ENCODE measurements at places on chromosomes 5 and 9.

DNA sequence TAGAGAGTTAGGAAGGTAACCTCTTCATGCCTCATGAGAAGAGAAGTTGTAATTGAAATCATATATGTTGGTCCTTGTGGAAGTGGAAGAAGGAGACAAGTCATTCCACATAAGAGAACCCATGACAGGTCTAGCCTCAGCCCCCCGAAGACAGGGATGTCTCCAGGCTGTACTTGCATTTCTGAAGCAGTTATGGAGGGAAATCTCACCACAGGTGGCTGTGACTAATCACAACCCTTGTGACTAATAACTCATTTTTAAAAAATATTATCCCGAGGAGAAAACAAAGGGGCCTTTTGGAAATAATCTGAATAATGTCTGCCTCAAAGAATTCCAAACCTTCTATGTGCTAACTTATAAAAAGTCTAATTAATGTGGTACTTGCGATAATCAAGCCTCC is 262.1 kb upstream of the RPS23 start:
- DNase-seq, result no peak

GRCh38 chr5:157548513-157549282 is 26.9 kb downstream of the ADAM19 start:
- peak; percentile 92 for DNase-seq

- DNase-seq, result no peak
Measured at GRCh38 chr9:135582541-135582940, 21.0 kb downstream of the PAEP start.

DNA sequence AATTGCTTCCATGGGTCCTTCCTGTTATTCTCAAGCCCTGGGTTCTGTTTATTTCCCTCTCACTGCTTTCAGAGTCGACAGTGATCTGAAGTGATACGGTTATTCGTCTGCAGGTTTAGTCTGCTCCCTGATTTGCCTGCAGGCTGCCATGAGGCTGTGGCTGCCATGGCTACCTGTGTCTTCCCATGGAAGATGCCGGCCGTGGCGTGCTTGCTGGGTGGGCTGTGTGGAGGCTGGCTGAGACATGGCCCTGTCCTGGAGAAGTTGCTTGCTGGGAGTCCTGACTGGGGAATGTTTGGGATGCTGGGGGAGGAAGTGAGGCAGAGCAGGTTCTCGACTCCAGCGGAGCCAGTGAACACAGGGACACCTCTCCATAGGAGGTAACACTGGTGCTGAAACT is 104.1 kb upstream of the TBC1D2 start:
- no peak for DNase-seq

GRCh38 chr5:10138395-10139057 is 111.2 kb downstream of the ATPSCKMT start:
- DNase-seq, result no peak

- peak; percentile 35 for DNase-seq
Measured at GRCh38 chr5:980966-981365, 27.6 kb upstream of the NKD2 start.

DNA sequence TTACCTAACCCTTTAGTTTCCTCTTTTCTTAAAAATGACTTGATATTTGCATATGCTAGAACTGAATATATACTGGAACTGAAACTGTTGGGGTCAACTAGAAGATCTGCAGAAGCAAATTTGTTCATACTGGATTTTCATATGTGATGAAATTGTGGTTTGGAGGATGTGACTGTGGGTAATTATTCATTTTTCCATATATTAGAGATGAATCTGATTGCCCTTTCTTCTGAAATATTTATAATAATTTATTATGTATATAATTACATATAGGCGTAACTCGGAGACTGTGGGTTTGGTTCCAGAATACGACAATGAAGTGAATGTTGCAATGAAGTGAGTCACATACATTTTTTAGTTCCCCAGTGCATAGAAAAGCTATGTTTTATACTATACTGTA is 149.1 kb downstream of the ATP10B start:
- peak; percentile 11 for DNase-seq

GRCh38 chr5:83470526-83471404 is 779 bp upstream of the VCAN start:
- DNase-seq, result peak; percentile 21

- no peak for DNase-seq
Measured at GRCh38 chr5:154346427-154346826, 99.4 kb upstream of the SAP30L start.

DNA sequence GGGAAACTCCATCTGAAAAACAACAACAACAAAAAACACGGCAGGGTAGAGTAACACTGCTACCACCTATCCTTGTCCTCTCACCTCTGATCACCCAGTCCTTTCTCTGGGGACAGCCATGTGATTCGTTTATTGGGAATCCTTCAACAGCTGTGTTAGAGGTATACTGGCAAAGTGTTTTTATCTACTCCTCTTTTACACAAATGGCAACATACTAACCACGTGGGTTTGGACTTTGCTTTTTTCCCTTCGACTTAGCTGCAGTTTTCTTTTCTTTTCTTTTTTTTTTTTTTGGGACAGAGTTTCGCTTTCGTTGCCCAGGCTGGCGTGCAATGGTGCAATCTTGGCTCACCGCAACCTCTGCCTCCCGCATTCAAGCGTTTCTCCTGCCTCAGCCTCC is 11.2 kb upstream of the SET start:
- no peak for DNase-seq

GRCh38 chr9:25709941-25710340 is 31.7 kb upstream of the TUSC1 start:
- DNase-seq, result no peak

DNA sequence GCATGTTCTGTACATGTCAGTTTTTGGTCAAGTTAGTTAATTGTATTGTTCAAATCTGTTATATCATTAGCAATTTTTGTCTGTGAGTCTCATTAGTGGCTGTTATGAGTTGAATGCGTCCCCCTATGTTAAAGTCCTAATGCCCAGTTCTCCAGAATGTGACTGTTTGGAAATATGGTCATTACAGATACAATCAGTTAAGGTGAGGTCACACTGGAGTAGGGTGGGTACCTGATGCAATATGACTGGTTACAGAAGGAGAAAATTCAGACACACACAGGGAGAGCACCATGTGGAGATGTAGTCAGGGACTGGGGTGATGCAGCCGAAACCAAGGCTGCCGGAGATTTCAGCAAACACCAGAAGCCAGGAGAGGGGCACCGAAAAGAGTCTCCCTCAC is 15.1 kb downstream of the NMRK1 start:
- no peak for DNase-seq

DNA sequence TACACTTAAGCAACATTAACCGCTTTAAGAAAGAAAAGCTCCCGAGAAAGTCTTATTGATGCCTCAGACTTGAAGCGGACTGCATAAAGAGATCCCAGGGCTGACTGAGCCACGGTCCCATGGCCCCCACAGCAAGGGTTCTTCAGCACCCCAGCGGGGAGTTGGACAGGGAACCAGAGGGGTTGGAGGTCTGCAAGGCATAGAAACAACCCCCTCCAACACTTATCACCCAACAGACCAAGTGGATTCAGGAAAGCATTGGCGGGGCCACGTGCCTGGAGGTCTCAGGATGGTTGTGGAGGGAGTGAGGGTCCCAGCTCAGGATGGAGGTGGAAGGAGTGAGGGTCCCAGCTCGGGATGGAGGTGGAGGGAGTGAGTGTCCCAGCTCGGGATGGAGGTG is 143.7 kb upstream of the IRX2 start:
- DNase-seq, result no peak

DNA sequence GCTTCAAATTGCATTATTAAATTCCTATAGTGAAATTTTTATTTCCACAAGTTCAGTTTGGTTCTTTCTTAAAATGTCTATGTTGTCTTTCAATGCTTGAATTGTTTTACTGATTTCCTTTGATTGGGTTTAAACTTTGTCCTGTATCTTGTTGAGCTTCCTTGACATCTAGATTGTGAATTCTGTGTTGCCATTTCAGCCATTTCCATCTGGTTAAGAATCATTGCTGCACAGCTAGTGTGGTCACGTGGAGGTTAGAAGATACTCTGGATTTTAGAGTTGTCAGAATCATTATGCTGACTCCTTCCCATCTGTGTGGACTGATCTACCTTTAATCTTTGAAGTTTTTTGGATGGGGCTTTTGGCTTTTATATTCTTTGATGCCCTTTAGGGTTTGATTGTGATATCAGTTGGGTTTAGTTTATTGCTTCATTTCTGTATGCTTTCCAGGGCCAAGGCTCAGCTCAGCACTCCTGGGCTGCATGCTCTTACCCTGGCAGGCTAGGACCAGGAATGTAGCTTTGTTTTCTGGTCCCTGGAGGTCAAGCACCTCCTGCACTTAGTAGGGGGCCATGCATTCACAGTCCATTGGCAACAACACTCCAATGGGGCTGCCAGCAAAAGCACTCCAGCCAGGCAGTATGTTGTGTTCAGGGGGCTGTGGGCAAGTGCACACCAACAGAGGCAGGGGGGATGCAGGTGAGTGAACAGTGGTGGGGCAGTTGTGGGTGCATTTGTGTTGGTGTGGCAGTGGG is 141.4 kb downstream of the PRR16 start:
- DNase-seq, result peak; percentile 46

- DNase-seq, result no peak
Measured at GRCh38 chr5:179912951-179913350, 5.3 kb upstream of the TBC1D9B start.

DNA sequence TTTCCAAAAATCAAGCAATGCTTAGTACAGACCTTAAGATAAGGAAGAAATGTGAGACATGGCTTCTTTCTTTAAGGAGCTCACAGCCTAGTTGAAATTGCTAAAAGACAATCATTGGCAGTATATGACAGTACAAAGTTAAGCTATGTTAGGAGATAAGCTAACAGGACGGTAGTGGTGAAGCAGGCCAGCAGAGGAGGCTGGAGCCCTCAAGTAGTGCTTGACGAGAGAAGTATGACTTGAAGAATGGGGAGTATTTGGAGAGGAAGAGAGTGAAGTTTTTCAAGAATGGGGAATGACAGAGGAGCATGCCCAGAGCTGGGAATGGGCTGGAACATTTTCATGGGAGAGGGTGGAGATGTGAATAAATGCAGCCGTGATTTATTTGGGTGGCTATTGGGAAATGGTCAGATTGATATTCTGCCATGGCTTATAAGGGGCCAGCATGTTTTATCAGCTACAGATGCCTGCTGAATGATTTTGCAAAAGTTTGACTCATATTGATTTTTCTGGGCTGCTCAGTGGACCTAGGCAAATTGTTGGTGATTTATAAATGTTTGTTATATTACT is 43.7 kb downstream of the LURAP1L start:
- DNase-seq, result peak; percentile 65

- DNase-seq, result peak; percentile 34
Measured at GRCh38 chr9:37902796-37903646, 906 bp downstream of the SLC25A51 start.

GRCh38 chr5:81552852-81553566 is 159.1 kb upstream of the ACOT12 start:
- no peak for DNase-seq

GRCh38 chr5:139912804-139913203 is 117.2 kb downstream of the PSD2 start:
- DNase-seq, result no peak

- DNase-seq, result no peak
Measured at GRCh38 chr9:127455324-127455992, 4.1 kb downstream of the LRSAM1 start.

DNA sequence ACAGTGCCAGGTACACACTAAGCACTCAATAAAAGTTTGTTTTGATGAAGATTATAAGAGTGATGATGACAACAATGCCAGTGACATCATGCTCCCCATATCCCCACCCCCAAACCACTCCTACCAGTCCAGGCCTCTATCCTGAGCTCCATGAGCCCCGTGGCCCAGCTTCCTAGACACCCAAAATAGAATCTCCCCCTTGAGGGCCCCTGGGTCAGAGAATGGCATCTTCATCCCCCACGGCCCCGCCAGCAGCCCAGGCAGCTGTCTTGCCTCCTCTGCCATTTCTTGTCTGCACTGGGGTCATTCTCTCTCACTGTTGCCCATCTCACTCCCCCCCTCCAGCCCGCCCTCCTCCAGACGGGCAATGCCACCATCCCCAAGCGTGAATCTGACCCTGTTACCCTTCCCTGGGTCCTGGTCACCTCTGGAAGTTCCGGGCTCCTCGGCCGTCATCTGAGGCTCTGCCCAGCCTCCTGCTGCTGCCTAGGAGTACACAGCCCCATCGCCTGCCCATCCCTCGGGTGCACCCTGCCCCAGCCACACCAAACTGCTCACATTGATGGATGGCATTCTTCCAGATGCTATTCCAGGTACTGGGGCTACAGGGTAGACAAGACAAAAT is 76.8 kb upstream of the LMX1B start:
- DNase-seq, result no peak

DNA sequence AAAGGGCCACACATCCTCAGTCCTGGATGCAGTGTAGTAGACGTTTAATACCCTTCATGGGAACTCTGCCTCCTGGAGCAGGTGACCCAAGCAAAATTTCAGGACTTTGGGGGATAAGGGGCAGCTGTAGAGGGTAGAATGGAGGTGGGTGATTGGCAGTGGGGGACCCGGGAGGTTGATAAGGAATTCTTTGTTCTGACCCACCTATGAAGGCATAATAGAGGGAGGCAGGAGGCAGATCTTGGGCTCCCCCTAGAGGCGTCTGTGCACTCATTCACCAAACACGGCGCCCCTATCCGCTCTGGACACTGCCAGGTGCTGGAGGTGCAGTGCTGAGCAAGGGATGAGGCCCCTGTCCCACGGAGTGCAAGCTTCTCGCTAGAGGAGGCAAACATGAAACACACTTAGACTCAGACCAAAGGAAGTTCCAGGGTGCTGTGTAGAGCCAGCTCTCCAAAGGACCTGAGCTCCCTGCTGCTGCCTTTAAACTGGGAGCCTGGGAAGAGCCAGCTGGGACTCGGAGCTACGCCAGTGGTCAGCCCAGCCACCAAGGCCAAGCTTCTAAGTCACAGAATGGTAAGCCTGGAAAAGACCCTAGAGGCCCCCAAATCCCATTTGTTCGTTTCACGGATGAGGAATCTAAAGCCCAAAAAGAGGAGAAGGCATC is 7.7 kb downstream of the IL17B start:
- DNase-seq, result peak; percentile 33

DNA sequence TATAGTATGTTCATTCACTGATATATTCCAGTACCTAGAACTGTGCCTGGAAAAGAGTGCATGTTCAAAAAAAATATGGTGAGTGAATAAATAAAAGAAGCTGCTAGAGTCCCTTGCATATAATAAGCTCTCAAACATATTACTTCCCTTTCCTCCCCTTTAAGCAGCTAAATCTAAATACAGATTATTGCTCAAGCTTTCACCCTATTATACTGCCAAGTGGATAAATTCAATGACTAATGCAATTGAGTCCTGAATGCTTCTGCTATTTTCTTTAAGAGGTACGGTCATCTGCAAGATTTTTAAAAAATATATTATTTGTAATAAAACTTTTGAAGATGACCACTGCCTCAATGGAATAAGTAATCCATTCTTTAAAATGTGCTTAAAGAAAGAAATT is 248.4 kb downstream of the PLK2 start:
- DNase-seq, result no peak

GRCh38 chr5:7638456-7638855 is 212.5 kb downstream of the CFAP90 start:
- peak; percentile 15 for DNase-seq

- no peak for DNase-seq
Measured at GRCh38 chr9:128321879-128322403, 306 bp downstream of the TRUB2 start.

DNA sequence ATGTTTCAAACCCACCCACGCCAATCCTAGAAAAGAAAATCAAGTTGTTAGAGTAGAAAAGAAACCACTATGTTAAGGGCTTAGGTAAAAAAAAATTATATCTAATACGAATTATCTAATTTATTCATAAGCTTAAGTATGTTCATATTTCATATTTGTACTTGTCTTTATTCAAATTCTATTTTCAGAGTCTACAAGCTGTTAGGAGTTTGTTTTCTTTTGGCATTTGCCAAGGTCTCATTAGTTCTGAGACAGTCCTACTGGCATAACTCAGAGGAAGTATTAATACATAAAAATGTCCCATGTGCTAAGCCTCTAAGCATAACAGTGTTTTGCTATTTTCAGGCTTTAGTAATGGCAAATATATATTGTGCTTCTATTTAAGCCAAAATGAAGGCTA is 57.6 kb downstream of the STARD4 start:
- DNase-seq, result no peak
